Eye (tissue), 1 donor: ENCODE measurements at places on chromosomes 13 and 19.

GRCh38 chr13:24541127-24541475, 28.5 kb upstream of the PARP4 start:
- no peak for DNase-seq

DNA sequence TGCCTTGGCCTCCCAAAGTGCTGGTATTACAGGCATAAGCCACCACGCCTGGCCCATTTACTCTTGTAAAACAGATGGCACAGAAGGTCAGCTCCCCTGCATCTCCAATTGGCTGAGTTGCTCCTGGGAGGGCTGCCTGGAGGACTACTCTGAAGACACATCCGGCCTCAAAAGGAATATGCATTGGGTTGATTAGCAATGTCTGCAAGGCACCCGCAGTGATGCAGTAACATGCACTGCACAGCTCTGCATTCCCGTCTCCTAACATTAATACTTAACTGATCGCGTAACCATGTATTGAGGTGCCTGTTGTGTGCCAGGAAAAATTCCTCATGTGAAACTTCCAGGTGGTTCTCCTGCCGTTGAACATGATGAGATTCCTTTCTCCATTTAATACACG, 5.0 kb downstream of the ELAVL3 start:
- no peak for DNase-seq

GRCh38 chr13:94674609-94675348, 37.6 kb downstream of the SOX21 start:
- peak; percentile 77 for DNase-seq

GRCh38 chr13:79403113-79403512, 2.9 kb downstream of the RBM26 start:
- no peak for DNase-seq

GRCh38 chr13:64709079-64709478, 2521.1 kb downstream of the PCDH9 start:
- peak; percentile 25 for DNase-seq

- no peak for DNase-seq
Observed at GRCh38 chr13:31060655-31061054, 101.0 kb downstream of the HSPH1 start.

GRCh38 chr19:33574824-33575223, 46.9 kb upstream of the CHST8 start:
- no peak for DNase-seq

DNA sequence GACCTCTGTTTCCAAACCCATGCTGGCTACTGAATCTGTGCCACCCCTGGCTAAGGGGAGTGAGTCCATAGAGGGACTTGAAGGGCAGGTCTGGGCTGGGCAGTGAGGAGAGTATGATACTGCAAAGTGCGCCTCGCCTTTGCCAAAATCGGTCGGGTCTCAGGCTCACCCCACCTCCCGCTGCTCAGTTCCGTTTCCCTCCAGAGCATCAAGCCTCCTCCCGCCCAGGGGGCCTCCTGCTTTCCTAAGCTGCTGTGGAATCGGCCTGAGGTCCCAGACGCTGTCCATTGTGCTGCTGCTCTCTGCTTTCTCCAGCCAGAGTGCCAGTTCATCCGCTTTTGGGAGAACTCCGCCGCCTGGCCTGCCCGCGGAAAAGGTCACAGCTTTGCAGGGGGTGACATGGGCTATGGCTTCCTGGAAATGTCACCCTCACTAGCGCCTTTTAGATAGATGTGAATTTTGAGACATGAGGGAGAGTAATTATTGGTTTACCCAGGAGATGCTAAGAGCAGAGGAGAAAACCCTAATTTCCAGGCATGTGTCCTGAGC, 1418.4 kb downstream of the UQCRFS1 start:
- no peak for DNase-seq

DNA sequence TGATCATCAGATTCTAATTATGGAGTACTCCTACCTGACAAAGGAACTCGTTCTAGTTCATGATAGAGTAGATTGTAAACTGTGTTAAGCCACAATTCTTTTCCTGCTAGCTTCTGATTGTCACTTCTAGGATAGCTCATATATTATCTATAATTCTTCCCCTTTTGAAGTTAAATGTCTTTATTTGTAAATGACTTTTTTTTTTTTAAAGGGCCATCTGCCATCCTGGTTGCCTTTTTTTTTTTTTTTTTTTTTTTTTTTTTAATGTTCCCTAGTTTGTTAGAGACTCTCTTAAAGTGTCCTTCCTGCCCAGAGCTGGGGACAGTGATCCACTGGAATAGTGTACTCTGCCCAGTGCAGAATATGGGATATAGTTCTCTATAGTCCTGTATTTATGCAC, 4.3 kb downstream of the CHAMP1 start:
- DNase-seq, result no peak

DNA sequence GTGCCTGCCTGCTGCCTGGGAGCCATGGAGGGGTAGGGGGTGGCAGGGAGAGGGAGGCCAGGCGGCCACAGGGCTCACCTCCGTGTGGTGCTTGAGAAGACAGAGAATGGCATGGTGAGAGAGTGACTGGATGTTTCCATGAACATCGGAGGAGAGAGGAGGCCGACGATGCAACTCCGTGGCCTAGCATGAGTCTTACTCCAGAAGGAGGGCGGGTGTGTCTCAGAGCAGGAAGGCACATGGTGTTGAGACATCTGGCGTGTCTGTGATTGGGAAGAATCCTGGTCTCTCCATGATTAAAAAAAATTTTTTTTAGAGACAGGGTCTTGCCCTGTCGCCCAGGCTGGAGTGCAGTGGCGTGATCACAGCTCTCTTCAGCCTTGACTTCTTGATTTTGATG, 5.1 kb downstream of the IRGC start:
- DNase-seq, result no peak

GRCh38 chr13:84352946-84353345, 470.7 kb upstream of the SLITRK1 start:
- DNase-seq, result no peak

GRCh38 chr13:28268800-28269223, 130.5 kb downstream of the PAN3 start:
- no peak for DNase-seq

DNA sequence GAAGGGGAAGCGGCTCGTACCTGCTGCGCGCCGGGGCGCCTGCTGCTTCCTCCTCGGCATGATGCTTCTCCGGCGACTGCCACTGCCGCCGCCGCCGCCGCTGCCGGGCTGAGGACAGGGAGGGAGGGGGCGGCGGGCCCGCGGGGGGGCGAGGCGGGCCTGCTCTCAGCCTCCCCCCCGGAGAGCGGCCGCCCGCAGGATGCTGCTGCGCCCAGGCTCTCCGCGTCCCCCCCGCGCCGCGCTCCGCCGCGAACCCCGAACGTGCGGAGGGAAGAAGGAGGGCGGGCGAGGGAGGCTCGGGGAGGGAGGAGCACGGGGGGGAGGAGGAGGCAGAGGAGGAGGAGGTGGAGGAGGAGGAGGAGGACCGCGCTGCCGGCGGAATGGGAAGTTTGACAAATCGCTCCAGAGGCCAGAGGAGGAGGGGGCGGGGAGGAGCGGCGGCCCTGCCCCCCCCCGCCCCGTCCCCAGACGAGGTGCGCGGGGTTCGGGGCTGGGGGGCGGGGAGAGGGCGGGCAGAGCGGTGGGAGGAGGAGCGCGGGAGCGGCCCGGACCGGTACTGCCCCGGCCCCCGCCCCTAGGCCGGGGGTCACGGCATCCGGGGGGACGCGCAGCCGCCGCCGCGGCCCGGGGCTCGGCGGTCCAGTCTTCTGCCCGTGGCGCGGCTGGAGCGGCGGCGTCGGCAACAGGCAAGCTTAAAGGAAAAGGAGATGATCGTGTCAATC, at the start of gene TSHZ3:
Gene TSHZ3 (minus strand): TSS at position 277 of the 722 bp plus-strand sequence. CDS start 217 bp downstream, at position 60.
- peak; percentile 89 for DNase-seq

DNA sequence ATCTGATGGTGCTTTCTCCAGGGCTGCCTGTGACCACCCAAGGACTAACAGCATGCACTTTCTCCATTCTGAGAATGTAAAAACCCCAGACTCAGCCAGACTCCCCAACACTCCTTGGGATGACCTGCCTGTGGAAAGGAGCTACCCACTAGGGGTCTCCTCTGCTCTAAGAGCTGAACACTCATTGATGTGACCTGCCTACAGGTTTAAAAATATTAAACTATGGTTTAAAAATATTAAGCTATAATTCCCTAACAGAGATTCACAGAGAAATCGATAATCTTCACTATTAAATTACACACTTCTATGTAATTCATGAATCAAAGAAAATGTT, 696.2 kb upstream of the SLITRK5 start:
- DNase-seq, result no peak

GRCh38 chr13:113785051-113786010, 26.3 kb downstream of the TMEM255B start:
- no peak for DNase-seq

DNA sequence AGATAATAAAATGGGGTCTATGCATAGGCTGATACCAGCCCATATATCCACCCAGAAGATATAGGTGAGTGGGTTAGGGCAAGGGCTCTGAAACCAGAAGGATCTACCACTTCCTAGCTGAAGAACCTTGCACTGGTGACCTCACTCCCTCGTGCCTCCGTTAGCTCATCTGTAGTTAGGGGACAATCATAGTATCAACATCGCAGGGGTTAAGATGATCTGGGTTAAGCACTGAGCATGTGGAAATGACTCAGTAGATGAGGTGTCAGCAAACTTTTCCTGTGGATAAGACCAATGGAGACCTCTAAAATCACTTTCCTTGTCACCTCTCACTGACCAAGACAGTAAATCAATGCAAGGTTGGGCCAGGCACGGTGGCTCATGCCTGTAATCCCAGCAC, 30.5 kb downstream of the TNFSF14 start:
- DNase-seq, result no peak

GRCh38 chr19:30541575-30541974, 169.4 kb downstream of the ZNF536 start:
- no peak for DNase-seq

DNA sequence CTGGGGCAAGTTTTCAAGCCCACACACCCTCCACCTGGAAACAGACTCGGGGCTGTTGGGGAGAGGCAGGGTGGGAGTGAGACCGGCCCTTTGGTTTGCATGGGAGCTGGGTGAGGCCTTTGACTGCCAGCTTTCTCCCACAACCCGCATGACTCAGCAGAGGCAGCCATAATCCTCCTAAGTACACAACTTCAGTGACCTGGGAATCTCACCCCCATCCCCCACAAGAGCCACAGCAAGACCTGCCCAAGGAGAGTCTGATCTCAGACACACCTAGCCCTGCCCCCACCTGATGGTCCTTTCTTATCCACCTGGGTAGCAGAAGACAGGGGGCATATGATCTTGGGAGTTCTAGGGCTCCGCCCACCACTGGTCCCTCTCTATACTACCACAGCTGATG, 1615.4 kb downstream of the EFNB2 start:
- DNase-seq, result no peak

DNA sequence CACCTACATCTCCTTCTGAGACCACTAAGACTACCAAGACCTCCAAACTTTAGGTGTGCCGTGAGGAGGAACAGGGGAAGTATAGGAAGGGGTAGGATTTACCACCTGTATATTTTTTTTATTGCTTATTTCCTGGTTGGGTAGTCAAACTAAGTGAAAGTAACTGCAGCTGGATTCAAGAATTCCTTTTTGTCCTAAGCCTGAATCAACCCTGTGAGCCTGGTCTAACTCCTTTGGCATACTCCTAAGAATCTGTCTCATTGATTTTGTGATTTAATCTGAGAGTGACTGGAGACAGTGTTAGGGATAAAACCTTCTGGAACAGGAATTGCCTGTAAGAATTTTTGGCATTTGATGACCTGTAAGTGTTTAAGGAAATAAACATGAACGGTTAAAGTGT, 523.5 kb upstream of the MIR17HG start:
- DNase-seq, result no peak

DNA sequence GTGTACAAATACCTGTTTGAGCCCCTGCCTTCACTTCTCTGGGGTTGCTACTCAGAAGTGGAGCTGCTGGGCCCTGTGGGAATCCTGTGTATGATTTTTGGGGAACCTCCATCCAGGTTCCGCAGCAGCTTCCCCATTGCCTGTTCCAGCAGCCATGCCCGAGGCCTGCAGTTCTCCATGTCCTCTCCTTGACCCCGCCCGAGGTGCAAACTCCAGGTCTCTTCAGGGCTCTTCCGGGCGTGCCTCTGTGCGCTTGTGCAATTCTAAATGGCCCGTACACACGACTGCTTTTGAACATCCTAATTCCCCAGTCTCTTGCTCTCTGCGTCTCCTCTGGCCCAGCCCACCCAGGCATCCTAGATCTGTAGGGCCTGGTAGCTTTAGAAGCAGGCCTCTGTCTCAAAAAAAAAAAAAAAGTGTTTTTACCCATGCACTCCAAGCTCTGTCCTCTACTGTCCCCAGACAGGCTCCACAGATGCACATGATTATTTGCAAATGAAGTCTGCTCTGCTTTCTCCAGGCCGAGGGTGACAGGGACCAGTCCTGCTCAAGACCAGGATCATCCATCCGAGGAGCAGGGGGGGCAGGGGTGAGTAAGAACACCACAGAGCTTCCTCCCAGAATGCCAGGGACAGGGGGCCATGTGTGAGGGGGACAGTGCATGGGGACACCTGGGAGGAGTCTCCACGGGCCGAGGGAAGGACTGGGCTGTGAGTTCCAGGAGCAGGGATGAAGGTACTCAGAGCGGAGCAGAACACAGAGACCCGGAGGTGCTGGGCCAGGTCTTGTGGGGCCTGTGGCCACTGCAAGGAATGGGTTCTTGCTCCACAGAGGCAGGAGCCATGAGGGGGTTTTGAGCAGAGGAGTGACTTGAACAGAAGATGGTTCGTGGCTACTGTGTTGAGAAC, 51.7 kb downstream of the SLC7A9 start:
- no peak for DNase-seq

GRCh38 chr19:44744871-44745332, 3.6 kb upstream of the BCL3 start:
- DNase-seq, result no peak

- no peak for DNase-seq
Observed at GRCh38 chr19:46603195-46603637, 2.1 kb downstream of the CALM3 start.

GRCh38 chr13:26864576-26864975, 104.0 kb upstream of the GPR12 start:
- DNase-seq, result no peak
